ENCODE measurements at places on chromosomes 6 and 20.

DNA sequence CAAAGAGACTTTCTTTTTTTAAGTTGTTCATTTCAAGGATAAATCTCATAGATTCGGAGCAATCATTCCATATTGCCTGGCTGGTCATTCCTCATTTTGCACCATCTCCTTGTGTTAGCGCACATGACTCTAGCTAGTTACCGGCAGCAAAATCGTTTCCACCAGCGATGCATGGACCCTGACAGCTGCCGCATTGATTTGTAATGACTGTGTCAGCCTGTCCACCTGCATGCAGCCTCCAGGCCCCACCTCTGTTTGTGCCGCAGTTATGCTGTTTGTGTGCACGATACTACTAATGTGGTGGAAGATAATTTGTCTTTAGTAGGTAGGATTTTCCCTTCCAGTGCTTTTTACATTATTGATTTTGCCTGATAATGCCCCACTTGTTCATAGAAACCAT is 164.0 kb downstream of the TBC1D7 start:
- DNase-seq = no peak

DNA sequence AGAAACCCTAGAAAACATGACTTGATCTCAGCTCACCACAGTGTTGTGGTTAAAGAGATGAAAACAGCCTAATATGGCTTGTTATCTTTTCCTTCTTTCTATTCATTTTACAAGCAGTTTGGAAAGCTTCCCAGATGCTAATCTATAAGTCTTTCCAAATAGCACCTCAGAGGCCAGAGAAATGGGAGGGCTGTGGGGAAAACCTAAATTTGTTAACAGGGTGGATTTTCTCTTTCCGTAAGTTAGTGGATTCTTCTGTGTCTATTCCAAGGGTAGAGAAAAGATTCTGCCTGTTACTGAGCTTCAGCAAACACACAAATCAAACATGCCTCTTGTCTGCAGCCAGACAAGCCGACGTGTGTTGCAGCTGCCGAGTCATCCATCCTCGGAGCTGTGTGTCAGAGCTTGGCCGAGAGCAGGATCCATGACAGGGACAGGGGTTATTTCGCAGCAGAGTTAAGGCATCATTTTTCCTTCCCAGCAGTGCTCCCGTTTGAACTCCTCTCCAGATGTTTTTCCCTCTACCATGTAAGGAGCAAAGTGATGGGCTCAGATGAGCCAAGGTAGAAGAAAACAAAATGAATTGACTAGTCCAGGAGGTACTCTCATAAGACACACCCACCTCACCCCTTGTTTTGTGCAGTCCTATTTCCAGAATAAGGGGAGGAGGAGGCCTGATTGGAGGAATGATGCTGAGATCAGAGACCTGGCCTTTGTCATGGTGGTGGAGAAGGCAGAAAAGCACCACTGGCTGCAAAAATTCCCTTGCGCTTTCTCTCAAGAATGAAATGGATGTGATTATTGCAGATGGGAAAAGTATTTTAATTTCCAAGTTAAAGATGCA is 560.0 kb downstream of the C6orf118 start:
- no peak for DNase-seq

- no peak for DNase-seq
These were observed 40.8 kb downstream of the DNAH8 start for GRCh38 chr6:38755874-38756273.

DNA sequence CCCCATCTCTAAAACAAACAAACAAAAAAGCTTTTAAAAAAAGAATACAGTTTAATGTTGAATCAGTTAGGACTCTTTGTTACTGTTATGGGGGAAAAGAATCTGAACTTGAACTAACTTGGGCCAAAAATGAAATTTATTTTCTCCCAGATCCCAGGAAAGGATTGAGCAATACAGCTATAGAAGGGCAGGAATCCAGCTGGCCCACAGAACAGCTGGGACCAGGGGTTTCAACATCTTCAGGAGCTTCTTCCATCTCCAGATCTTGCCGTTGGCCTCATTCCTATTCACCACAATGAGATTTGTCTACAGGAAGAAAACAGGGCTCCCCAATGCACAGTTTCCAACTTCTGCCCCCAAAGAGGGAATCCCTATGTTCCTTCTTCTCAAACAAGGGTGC is 43.2 kb upstream of the AKAP12 start:
- DNase-seq = no peak

DNA sequence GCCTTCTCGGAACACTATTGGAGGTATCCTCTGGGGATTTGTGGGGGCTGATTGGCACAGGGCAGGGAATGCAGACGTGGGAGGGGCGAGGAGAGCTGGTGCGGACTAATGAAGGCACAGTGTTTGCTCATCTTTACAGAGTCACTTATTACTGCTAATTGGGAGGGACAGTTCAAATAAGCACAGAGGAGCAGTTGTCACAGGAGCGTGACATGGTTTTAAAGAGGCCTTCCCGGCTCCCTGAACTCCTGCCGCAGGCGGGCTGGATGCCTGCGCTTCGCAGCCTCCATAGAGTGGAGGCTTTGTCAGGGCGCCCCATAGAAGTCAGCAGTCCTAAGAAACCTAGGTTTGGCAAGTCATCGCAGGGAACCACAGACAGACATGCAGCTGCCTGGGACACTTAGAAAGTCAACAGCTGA is 149.6 kb downstream of the LINC00237 start:
- DNase-seq = no peak
